Effector CD8-positive, alpha-beta T cell (primary cell): ENCODE measurements at places on chromosomes 6 and 20.

DNA sequence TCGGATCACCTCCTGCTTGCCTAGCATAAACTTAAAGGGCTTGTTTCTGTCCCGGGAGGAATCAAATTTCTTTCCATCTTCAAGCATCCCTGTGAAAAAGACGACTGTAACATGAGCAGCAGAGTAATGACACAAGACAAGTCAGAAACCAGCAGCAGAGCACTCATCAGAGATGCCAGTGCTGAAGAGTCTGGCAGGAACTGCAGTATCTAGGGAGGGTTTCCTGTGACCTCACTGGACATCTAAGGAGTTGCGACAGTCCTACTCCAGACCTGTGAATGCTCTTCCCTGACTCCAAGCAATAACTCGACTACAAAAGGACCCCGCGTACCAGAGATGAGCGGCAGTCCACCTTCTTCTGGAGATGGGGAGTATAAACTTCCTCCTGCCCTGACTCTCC, 17.3 kb downstream of the FKBP1A start:
- no peak for DNase-seq

- DNase-seq, result no peak
These were observed 4.6 kb upstream of the PREX1 start for GRCh38 chr20:48832405-48832730.

GRCh38 chr6:160962835-160963623, 28.5 kb upstream of the MAP3K4 start:
- no peak for DNase-seq

DNA sequence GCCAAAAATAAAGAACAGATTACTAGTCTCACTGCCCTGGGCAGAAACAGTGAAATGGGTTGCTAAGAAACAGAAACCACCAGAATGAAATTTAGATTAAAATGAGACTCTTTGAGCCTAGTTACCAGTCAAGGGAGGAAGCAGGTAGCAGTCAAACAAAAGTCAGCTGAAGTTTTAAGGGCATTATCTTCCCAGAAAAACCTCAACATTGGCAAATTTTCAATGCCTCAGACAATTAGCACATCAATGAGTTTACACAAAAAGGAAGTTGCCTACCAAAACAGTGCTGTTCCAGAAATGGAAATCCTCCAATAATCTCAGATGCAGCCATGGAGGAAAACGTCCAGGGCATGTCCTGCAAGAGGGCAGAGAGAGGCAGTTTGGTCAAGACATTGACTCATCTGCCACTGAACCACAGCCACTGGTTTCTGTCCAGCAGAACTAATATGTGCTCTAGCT, 399.7 kb upstream of the ADGRB3 start:
- no peak for DNase-seq

DNA sequence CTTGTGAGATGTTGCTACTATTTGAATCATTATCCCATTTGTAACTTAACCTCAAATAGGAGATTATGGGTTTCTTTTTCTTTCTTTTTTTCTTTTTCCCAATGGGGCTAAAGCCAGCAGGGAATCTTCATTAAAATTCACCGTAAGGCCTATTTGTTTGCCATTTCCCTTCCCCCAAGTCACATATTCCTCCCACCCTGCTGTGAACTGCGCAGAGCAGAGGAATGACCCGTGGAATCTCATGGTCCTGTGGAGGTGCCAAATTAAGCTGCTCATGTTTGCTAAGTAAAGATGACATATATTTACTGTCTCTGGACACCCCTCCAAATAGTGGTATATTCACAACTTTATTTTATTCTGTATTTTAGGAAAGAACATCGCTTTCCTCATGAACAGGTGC, 699.3 kb downstream of the RNF144B start:
- DNase-seq, result no peak
